NCI-H226 (cell line): ENCODE measurements at places on chromosomes 1 and 21.

DNA sequence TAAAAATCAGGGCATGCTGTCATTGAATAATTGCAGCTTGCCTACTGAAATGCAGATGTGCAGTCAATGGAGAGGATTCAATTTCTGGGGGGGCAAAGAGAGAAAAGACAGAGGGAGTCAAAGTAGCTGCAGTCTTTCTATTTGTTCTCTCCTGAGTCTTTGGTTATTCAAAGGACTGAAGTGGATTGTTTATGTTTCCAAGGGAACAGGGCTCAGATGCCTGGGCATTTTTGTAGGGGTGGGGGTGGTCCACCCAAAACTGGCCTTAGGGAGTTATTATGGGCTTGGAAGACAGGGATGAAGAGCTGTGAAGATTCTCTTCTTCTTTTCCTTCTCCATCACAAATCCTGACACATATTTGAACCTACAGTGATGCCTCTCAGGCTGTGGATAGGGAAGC lies 408.8 kb upstream of the DAB1 start:
- DNase-seq = no peak

- no peak for DNase-seq
Observed at GRCh38 chr1:47495176-47495713, 57.4 kb downstream of the FOXD2 start.

DNA sequence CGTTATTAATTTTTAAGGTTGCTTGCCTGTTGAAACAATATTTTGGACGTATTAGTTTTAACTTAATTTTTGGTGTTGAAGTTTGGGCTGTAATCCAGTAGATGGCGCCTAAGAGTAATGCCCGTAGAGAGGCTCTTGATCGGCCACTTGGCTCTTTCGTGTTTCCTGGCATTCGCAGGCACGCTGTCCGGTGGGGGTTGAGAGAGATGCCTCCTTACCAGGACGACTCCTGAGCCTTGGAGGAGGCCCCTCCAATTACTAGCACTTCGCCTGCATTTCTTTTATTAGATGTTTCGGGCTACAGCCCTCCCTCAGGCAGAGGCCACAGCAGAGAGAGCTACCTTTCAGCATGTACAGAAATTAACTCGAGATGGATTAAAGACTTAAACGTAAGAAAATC lies 12.0 kb downstream of the OR2M4 start:
- peak; percentile 1 for DNase-seq

- DNase-seq = no peak
Observed at GRCh38 chr21:15860541-15860940, 130.8 kb downstream of the USP25 start.

DNA sequence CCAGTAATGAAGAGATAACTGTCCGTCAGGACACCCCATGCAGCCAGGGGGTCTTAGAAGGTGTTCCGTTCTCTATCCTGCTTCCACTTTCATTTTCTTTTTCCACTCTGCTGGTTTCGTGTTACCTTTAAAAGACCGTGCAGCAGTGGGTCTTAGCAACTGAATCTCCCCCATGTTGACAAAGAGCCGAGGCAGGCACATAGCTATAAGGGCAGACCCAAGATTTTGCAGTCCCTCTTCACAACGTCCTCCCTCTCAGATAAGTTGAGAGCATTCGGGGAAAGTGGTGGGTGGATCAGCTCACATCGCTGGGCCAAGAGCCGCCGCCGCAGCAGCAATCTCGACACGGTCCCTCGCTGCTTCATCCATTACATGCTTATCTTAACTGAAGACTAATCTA lies 355.5 kb downstream of the LMO4 start:
- DNase-seq = no peak

DNA sequence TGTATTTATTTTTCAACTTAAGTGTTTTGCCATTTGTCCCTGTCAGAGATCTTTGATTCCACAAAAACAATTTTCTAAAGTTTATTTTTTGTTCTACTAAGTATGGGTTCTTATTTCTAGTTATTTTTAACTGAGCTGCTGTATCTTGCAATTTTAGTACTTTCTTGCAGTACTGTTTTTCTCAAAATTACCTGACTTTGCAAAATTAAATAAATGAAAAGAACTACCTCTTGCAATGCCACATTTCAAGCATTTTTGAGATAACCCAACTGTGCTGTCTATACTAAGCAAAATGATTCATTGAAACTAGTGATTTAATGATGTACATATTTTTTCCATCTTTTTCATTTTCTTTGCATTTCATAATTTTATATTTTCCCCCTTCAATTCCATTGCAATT lies 71.5 kb upstream of the ADGRL2 start:
- no peak for DNase-seq

DNA sequence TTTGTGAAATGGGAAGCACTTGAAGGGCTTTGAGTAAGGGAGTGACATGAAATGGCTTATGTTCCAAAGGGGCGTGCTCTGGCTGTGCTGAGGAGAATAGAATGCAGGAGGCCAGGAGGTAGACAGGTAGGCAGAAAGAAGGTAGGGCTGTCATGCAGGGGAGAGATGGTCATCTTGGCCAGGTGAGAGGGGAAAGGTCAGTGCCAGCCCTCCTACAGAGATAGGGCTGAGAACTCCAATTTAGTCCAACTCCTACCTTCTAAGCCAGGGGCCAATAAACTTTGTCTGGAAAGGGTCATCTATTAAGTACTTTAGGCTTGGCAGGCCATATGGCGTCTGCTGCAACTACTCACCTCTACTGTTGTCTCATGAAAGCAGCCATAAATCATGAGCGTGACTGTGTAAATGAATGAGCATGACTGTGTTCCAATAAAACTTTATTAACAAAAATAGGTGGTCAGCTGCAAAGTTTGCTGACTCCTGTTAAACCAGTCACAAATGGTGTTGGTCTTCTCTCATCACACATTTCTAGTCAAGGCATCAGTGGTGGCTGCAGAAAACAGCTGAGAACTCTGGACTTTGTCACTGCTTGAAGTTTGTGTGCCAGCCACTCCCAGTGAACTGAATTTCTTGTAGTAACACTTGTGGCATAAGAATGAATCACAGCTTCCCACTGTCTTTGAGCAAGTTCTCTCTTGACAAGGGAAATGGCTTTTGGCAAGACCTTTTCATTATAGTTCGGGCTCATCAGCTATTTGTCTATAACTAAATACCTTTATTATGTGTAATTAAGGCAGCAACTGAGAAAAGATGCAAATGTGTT lies 32.0 kb upstream of the CD2 start:
- no peak for DNase-seq

- no peak for DNase-seq
Observed at GRCh38 chr21:32346951-32347350, 45.9 kb downstream of the URB1 start.

DNA sequence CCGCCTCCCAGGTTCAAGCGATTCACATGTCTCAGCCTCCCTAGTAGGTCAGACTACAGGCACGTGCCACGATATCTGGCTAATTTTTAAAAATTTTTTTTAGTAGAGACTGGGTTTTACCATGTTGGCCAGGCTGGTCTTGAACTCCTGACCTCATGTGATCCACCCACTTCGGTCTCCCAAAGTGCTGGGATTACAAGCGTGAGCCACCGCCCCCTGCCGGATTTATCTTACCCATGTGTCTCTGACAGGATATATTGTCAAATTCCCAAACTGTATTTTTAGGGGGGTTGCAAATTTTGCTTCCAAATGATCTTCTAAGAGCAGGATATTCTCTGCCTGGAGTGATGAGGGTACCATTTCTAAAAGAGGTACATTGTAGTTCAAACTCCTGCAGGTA lies 74.3 kb downstream of the KIF26B start:
- DNase-seq = no peak

DNA sequence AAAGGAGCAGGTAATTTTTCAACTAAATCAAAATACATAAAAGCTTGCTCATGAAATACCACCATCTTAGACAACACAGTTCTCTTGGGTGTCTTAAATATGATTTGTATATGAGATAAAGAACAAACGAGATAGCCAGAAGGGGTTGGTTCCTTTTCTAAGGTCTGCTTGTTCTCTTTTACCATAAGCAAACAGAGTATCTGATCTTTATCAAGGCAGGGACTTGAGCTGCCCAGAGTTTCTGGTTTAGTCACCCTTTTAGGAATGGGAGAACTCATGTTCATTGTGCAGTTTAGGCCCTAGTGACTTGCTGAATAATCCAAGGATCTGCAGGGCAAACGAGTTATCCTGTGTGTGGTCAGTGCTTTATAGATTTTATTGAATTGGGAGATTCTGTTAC lies 3.0 kb upstream of the SUCO start:
- no peak for DNase-seq

DNA sequence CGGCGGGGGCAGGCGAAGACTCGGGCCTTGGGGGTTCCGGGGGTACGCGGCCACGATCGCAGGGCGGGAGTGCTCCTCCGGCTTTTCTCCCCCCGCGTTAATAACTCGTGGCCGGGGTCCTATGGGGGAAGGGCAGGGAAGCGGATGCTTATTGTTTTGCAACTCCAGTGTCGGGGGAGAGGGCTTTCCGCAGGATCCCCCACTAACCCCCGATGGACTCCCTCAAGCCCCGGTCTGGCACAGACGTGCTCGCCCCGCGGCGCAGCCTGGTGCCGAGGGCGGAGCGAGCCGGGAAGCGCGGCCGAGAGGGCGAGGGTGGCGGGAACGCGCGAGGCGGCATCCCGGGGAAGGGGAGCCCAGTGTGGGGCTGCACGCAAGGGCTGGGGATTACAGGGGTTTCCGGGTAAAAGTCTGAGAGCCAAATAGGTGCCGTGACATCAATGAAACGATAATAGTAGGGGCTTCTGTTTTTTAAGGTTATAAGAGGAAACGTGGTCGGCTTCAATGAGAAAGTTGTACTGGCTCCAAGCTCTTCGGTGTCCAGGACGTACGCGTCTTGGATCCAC lies 772 bp downstream of the UCK2 start:
- DNase-seq = peak; percentile 47

- no peak for DNase-seq
Observed at GRCh38 chr1:204524986-204525385, 8.8 kb downstream of the MDM4 start.

GRCh38 chr1:235291599-235292091 lies 36.3 kb downstream of the ARID4B start:
- no peak for DNase-seq

- DNase-seq = no peak
Observed at GRCh38 chr1:33186936-33187335, 5.1 kb upstream of the TRIM62 start.
